ENCODE measurements at places on chromosomes 3 and 15.

GRCh38 chr3:66561367-66561766, 60.5 kb upstream of the LRIG1 start:
- DNase-seq = no peak

DNA sequence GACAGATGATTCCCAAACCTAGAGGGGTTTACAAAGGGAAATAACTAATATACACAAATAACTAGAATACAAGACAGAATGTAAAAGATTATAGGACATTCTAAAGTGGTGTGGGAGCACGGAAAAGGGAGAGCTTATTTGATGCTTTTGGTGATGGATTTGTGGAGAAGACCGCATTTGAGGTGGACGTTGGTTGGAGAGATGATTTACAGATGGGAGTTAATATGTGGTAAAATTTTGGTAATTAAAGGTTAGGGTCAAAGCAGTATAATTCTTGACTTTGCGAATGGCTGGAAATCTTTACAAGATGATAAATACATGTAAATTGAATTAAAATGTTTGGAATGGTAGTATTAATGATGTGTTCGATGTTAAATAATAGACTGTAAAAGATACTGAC, 1.2 kb downstream of the KNL1 start:
- DNase-seq = no peak

DNA sequence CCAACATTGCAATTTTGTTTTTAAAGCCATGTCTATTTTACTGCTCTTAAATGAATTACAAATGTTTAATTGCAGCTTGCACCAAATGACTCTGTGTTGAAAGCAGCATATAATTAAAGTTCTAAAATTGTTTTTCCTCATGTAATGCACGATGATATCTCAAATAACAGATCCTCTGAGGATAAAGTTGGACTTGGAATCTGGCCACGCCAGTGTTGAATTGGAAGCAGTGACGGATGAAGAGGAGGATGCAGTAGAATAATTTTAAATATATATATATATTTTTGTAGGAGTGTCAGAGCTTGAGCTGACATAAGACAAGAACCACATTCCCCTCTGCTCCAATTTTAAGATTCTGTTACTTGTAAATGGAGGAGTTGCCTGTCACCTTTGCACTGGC, 406.6 kb upstream of the DPPA4 start:
- no peak for DNase-seq

DNA sequence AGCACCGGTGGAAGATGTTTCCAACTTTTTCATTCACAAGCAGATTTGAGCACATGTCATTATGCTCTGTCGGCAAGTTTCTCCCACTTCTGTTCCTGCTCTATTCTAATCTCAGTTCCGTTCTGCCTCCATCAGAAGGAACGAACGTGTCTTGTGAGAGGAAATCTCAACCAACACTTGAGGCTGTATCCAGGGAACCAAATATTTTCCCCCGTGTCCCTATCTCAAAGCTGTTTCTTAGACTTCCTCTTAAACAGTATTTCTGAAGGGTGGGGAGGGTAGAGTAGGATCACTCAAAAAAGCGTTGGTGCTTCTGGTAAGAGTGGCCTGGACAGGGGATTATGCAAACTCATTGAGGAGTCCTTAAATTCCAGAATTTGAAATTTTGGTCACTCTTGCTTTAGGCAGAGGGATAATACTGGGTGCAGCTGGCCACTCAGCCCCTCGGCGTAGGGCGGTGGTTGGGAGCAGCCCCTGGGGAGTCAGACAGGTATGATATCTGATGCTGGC, 54.9 kb downstream of the FRMD4B start:
- DNase-seq = no peak

DNA sequence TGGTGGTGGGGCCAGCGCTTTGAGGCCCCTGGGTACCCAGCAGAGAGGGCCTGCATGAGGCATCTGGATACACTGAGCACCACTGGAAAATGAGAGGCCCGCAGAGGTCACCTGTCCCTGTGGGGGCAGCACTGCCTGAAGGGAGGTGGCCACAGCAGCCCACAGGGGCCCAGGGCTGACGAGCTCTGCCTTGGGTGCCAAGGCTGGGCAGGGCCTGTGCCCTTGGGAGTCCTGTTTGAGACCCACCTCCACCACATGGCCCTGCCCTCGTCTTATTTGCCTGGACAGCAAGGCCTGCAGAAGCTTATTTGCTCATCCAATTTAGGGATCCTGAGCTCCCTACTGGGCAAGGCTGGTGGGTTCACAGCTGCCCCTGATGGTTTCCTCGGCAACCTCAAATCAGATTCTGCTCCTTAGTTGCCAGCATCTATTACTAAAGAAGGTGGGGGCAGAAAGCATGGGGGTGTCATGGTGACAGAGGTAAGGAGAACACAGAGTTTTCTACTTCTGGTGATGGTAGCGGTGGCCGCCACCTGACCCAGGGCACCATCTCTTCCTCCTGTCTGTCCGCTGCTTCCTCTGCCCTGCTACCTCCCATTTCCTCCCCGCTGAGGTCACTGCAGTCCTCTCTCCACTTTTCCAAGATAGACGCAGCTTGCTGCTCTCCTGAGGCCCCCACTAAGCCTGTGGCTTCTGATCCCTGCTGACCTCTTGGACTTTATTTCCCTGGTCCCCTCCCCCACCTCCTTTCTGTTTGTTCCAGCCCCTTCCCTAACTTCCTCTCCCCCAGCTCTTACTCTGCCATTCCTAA, 62.9 kb downstream of the HMCES start:
- DNase-seq = no peak

- no peak for DNase-seq
Measured at GRCh38 chr3:49500732-49501609, 30.9 kb downstream of the DAG1 start.

DNA sequence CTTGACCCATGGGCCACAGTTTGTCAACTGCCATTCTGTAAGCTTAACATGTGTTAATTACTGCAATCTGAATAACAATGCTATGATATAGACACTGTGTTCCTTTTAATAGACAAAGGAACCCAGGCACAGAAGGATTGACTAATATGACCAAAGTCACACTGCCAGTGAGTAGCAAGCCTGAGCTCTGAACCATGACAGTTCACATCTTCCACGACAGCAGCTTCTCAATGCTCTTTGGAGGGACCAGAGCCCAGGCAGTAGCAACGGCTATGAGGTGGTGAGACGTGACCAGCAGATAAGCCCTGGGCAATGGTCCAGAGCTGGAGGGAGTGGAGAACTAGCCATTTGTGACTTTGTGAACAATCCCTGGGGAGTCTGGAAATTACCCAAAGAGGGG, 19.4 kb downstream of the CA12 start:
- no peak for DNase-seq

Data from activated T-helper 1 cell treated with anti-CD3 and anti-CD28 coated beads, Interleukin-2, amount 50 U/mL, for 16 hours (primary cell).